ENCODE measurements at places on chromosomes 7 and 10.

DNA sequence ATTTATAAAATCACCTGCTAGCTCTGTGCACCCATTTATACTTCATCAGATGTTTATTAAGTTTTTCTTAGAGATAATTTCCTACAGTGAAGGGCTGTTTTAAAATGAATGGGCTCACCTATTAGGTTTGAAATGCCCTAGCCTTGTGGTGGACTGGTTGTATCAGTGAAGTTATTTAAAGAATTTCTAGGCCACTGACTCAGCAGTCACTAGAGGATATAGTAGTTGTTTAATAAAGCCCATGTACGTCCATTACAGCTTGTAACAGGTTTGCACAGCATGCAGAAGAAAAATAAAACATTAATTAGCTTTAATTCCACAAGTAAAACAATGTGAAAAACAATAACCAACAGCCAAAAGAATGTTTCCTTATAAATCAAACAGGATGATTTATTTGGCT is 128.0 kb downstream of the RSU1 start:
- DNase-seq, result no peak

GRCh38 chr10:31148951-31149350 is 117.3 kb upstream of the ZNF438 start:
- DNase-seq, result no peak

GRCh38 chr10:44899450-44900080 is 11.6 kb upstream of the TMEM72 start:
- no peak for DNase-seq

GRCh38 chr7:129202058-129202777 is 13.8 kb downstream of the SMO start:
- DNase-seq, result no peak

GRCh38 chr10:17951868-17952371 is at the start of gene SLC39A12:
Gene SLC39A12 (plus strand): TSS chr10:17951918. CDS start chr10:17953277, 1,359 bp downstream.
- no peak for DNase-seq

- no peak for DNase-seq
Measured at GRCh38 chr7:101106386-101106785, 20.5 kb upstream of the SERPINE1 start.

GRCh38 chr7:22628112-22628511 is 98.9 kb upstream of the IL6 start:
- DNase-seq, result no peak

GRCh38 chr7:106335814-106336213 is 51.0 kb upstream of the NAMPT start:
- no peak for DNase-seq

DNA sequence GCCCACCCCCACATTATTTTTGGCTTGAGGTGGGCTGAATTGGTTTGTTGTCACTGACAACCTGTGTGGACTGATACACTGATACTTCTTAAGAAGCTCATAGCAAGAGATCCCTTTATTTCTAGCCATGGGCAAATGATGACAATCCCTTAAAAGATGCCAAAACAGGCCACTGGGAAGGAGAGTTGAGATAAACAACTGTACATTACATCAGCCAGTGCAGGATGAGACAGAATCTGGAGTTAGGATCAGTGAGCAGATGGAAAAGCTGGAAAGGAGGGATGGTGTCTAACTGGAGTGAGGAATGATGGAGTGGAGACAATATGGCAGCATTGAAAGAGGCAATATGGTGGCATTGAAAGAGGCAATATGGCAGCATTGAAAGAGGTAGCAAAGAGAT is 195.9 kb upstream of the LYZL2 start:
- DNase-seq, result no peak

DNA sequence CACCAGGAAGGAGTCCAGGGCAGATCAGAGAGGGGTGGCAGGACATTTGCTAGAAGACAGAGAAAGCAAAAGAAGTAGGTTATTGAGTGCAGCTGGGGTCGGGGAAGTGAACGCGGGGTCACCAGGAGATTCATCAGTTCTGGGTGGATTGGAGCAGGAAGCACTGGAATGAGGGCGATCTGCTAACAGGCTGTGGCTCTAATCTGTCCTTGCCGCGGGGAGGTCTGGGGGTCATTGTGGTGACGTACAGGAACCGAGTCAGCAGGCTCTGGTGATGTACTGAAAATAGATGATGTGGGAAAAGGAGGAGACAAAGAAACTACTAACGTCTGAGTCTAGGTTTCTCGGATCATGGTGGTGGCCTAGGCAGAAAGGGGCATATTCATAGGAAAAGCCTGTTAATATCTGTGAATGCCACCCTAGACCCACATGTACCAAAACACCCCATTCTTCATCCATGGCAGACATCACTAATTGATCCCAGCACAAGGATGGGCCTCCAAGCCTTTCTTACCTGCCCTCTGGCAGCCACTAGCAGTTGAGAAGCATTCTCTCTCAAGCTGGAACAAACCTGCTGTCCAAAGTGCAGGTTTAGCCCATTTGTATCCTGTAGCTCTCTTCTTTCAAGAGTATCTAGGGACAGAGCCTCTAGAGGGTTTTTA is 134.5 kb downstream of the C10orf105 start:
- no peak for DNase-seq

- DNase-seq, result no peak
Measured at GRCh38 chr10:72887043-72887442, 6.5 kb upstream of the OIT3 start.

DNA sequence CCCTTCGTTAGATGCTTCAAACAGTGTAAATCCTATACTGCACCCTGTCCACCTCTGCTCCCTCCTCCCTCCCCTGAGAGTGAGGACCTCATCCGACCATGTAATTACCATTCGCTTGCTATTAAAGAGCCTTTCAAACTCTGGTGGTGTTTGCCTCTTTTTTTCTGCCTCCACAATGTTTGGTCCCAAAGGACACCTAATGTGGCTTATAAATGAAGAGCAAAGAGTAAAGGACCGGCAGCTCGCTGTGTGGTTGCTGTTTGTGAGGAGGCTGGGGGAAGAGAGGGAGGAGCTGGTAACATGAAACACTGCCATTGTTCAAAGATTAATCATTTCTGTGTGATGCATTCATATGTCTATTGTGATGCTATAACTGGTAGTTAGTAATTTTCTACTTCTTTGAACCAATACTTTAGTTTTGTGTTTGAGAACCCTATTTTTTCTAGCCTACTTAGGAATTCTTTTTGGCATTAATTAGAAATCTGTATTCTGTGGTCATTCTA is 27.9 kb downstream of the MTURN start:
- peak; percentile 86 for DNase-seq

DNA sequence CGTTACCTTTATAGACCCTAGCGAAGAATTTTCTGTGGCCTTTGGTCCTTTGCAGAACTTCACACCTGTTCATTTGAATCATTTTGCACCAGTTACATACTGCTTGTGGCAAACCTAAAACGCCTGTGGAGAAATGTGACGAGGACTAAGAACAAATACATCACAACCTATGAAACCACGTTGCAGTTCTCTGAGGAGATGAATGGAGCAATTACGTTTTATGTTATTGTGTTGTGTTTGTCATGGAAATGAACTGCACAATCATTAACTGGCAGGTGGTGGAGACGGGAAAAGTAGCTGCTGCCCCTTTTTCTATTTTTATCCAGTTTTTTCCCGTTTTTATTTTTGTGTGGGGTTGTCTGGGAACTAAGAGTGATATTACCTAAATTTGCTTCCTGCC is 505.5 kb downstream of the SDK1 start:
- no peak for DNase-seq

DNA sequence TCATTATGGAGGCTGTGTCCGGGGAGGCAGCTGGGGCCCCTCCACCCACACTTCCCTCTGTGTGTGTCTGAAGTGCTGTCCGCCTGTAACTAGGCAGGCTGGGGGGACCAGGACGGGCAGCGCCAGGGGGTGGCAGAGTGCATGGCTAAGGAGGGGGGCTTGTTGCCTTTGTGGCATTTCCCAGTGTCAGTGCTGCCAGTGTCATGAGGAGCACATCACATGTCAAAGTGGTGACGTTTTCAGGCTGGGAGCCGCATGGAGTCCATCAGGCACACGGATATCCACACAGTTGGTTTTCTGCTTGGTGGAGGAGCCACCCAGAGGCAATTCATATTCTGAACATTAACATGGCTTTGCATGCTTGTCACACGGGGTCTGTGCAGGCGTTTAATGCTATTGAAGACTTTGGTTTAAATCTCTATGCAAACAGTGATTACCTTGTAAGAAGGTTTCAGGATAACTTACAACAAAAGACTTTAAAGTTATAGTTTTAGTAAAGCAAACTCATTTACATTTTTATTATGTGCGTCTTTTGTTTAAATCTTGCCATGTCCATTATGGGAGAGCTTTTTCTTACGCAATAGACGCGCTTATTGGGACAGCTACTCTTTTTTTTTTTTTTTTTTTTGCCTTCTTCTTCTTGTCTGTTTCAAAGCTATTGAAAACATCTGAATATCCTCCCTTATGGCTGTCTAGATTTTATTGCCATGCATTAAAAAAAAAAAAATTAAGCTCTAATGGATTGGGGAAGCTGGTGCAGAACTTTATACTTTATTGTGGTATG is 52.9 kb downstream of the C10orf67 start:
- DNase-seq, result no peak

DNA sequence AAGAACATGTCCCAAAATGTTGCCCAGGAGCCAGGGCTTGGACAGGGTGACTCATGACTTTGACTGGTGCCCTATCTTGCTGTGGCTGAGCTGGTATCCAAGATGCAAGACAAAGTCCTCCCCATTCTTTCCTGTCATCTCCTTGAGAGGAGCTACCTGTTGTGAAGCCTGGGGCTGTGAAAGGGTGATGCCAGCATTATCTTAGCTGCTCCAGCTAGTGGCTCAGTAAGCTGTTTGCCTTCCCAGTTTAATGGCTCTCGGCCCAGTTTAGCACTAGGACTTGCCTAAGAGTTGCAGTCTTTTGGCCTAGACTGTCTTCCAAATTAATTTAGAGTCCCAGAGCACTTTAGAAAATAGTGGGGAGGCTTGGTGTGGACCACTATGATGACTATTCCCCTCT is 424.3 kb upstream of the NRG3 start:
- no peak for DNase-seq

GRCh38 chr7:40299097-40299496 is 164.3 kb downstream of the SUGCT start:
- DNase-seq, result no peak

- DNase-seq, result no peak
Measured at GRCh38 chr7:18520450-18521235, 25.1 kb downstream of the HDAC9 start.

- DNase-seq, result no peak
Measured at GRCh38 chr7:47875998-47876744, 72.1 kb downstream of the PKD1L1 start.

DNA sequence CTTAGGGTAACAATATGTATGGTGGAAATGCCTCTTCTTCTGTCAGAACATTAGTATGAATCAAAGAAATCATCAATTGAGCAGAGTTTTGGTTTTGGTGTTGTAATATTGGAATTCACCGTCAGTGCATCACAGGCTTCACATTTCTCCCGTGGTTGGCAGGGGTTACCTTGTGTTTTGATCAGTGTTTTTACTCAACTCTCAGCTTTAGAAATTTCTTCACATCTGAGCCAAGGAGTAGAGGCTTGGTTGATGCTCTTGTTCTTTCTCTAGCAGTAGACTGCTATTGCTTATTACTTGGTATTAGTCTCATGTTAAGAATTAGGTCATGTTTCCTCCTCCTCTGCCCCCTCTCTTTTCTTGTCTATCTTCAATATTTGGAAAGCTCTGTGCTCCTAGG is 188.8 kb upstream of the SMIM30 start:
- DNase-seq, result no peak

GRCh38 chr7:140330128-140330527 is 68.2 kb downstream of the SLC37A3 start:
- DNase-seq, result peak; percentile 49

DNA sequence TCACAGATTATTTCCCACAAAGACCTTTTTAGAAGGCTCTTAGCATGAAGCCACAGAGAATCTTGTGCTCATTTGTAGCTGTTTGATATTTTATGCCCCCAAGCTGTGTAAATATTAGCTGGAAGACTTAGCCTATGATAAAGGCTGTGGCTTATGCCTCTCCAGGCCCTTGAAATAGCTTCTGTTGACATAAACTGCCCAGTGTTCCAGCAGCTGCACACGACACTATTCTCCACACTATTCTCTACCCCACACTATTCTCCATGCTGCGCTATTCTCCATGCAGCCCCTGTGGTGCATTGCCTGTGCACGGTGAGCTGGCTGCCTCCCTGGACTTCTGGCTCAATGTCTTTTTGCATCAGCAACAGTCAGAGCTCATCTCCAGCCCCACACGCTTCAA is 13.1 kb downstream of the DDC start:
- peak; percentile 88 for DNase-seq

GRCh38 chr10:26697163-26697921 is at the start of gene PDSS1:
Gene PDSS1 (plus strand): TSS chr10:26697701. CDS start chr10:26697712, 11 bp downstream.
- DNase-seq, result peak; percentile 9

- no peak for DNase-seq
Measured at GRCh38 chr7:75968012-75968411, 26.4 kb downstream of the TMEM120A start.

- DNase-seq, result no peak
Measured at GRCh38 chr7:98913612-98914011, 35.3 kb downstream of the TRRAP start.

DNA sequence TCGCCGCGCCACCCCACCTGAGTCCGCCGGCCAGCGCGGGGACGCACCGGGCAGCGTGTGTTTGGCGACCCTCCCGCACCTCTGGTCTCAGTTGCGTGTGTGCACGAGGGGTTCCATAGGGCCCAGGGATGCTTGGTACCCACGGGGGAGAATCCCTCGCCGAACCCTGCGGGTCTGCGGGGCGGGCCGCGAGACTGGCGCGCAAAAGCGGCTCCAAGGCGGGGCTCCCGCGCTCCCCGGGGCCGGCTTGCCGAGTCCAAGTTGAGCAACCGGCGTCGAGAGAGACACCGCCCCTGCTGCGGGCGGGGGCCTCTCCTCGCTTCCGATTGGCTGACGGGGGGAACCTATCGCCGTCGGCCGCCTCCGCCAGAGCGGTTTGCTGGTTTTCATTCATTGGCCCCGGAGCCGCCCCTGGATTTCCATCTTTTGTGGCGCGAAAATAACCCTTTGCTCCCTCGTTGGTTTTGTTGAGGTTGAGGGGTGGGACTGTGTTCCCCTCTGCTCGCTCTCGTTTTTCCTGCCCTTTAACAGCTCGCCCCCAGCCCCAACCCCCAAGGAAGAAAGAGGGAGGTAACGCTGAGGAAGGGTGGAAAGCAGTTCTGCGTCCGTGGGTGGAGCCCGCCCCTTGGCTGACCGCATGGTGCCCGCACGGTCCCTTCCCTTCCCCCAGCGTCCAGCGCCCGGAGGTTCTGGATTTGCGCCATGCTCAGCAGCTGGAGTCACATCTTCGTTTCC is 4.0 kb upstream of the IGF2BP3 start:
- DNase-seq, result peak; percentile 85

GRCh38 chr7:50312250-50313162 is 8.0 kb downstream of the IKZF1 start:
- DNase-seq, result no peak

DNA sequence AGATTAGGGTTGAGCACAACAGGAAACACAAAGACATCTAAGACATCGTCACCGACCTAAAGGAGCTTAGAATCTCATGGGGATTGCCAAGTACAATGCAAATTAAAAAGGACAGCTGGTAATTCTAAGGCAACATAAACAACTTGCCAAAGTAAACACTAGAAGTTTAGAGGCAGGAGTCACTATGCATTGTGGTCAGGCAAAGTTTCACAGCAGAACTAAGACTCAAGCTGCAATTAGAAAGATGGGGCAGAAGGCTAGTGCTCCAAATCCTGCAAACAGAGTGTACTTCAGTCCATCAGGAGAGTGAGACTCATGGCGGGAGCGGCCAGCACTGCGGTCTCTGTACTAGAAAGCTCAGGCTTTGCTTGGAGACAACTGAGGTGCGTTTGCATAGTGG is 52.7 kb downstream of the HIPK2 start:
- no peak for DNase-seq

GRCh38 chr10:63976538-63976937 is 455.3 kb downstream of the REEP3 start:
- DNase-seq, result no peak
